ENCODE measurements at places on chromosomes 4 and X. TPM values are rescaled to one million over a fixed set of nuclear protein-coding genes. Genes with fewer than 3 reads are reported as not detected.

The IQCM gene
- not detected for polyA plus RNA-seq

- DNase-seq = no peak
Measured at GRCh38 chr4:126058596-126058995, 743.8 kb downstream of the FAT4 start.

The AWAT2 gene
- not detected for polyA plus RNA-seq

The DCAF8L2 gene
- polyA plus RNA-seq = not detected

DNA sequence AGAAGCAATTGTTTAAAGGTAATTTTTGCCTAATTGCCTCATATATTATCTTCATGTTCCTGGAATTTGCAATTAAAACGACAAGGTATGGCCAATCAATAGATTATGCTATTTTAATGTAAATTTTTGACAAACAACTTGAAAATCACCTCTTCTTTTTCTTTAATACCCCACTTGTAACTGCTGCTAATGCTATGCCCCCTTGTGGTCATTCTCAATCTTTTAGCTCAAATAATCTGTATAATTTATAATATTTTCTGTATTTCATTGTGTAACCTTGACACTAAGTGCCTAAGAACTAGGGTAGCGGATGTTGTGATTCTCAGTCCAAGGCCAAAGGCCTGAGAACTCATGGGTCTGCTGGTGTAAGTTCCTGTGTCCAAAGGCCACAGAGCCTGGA is 831.7 kb upstream of the POU3F4 start:
- DNase-seq = no peak

The SMR3A gene
- not detected for polyA plus RNA-seq

- no peak for DNase-seq
Measured at GRCh38 chrX:107204068-107204605, 2.1 kb downstream of the NUP62CL start.

The C4orf17 gene
- not detected for polyA plus RNA-seq

The PCDH10 gene
- polyA plus RNA-seq = 7.5 TPM

DNA sequence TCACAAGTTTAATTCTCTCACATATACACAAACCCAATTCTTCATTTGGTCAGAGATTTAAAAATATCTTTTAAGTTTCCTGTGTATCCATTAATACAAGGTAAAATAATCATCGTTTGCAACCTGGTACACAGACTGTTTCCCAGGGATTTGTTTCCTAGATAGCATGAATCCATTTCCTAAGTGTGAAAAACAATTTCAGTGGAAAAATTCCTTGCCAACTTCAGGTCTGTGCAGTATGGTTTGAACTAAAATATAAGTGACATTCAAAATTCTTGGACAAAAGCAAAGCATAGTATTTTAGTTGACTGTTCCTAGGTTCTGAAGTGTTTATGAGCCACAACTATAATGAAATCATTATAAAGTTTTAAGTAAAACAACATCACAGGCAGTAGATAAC is 24.4 kb downstream of the NAF1 start:
- no peak for DNase-seq

- DNase-seq = no peak
Measured at GRCh38 chr4:14865804-14866203, 136.5 kb upstream of the CPEB2 start.

DNA sequence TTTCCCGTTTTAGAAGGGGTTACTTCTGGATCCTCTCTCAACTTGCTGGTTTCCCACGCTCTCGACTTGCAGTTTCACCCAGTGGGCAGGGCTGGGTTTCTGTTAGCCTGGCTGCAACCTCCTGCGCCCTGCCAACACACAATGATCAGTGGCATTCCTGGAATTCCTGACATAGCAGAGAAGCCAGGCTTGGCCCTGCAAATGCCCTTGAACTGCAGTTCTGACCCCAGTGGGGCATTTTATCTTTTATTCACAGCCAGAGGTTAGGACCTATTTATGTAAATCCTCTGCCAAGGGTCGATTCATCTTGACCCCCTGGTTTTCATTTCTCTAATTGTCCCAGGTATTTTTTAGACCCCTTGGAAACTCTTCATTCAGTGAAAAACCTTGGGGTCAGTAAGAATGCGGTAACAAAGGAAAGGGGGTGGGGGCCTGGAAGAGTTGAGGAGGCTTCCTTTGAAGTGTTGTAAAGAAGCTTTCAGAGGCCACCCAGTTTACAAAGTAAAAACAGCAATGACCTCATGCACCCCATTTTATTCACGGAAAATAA is 217.6 kb downstream of the ZNF674 start:
- no peak for DNase-seq

GRCh38 chr4:140049849-140050637 is 103.9 kb downstream of the MAML3 start:
- DNase-seq = no peak

GRCh38 chr4:146134761-146135445 is 40.6 kb upstream of the LSM6 start:
- no peak for DNase-seq

The CHIC1 gene
- 11.9 TPM for polyA plus RNA-seq

DNA sequence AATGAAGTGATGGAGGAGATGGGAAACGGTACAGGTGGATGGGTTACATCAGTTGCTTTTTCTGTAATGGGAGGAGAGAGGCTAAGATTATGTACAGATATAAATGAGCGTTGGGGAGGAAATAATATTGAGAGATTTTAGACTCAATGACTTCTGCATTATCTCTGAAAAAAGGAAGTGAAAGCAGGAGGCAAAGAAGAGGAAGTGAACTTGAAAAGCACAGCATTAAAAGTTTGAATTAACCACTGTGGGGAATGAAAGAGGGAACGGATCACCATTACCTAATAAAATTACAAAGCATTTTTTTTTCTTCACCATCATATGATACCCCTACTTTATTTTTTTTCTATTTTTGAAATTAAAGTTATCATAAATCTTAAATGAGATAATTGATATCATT is 1025.5 kb downstream of the RPA4 start:
- DNase-seq = no peak

DNA sequence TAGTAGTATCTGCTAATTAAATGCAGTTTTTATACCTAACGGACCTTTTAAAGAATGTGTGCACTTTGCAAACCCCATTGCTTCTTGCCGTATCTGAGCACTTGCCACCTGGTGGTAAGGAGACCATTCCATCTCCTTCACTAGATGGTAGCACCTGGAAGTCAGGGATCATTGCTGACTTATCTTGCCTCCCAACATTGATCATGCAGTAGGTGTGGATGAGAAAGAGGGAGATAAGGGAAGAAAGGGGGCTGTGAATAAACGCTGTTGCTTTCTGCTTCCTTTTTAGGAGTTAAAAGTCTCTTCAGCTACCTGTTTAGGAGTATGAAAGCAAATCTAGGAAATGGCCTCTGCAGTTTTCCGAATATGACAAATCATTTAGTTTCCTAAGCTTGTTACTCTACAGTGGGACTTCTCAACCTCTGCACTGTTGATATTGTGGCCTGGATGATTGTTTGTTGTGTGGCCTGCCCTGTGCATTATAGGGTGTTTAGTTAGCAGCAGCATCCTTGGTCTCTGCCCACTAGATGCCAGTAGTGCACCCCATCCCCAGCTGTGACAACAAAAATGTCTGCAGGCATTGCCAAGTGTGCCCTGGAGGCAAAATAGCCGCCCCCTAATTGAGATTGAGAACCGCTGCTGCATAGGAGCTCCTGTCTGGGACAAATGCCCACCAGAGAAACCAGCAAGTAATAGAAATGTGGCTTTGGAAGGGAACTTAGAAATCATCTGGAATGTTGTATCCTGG is 38.8 kb downstream of the GAB1 start:
- DNase-seq = no peak

DNA sequence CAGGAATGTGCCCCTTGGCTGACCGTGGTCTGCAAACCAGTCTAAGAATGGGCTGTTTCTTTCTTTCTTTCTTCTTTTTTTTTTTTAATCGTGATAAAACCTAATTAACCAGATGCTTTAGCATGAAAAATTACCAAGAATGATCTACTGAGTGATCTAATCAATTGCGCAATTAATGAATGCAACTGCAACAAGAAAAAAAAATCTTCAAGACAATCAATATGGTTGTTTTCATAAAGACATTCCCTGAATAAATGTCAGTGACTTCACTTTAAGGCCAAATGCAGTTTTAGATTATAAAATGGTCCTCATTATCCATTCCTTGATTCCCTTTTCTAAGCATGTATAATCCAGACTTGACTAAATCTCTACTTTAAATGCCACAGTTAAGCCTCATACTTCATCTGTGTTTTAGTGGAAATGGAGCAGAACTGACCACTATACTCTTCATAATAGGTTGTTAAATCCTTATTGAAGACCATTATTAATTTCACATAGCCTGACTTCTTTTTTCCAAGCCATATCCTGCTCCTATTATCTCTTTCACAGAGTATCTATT is 51.6 kb upstream of the SETD7 start:
- no peak for DNase-seq

The AMBN gene
- polyA plus RNA-seq = 1.5 TPM

The DBET gene
- not detected for polyA plus RNA-seq

DNA sequence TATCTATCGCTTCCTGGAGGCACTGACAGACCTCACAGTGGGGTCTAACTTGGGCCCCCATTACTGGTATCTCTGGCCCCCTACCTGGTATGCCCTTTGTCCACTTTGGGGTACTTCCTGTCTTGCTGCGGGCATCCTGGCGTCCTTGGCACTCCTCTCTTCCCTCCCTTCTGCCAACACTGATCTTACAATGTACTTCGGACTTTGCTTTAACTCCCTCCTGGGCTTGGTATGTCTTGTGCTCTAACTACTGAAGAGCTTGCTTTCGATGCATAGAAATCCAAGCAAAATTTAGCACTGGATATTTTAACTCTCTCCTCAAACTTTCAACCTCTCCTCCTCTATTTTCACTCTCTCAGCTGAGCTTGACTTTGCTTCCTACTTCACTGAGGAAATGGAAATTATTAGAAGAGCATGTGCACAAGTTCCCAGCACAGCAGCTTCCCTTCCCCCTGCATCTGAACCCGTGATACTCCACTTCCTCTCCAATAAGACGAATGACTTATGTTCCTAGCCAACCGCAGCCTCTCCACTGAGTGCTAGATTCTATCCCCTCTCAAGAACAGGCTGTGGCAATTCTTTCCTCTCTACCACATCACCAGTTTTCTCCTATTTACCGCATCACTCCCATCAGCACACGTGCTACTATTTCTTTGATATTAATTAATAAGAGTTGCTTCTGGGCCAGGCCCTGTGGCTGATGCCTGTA is 52.9 kb downstream of the SUPT20HL2 start:
- DNase-seq = no peak

The MAGEB6B gene
- polyA plus RNA-seq = not detected

Data from left renal pelvis (tissue), 4 donors.